ENCODE measurements at places on chromosomes 5 and 9.
A peak's percentile ranks its signal among the peaks of the same experiment; 100 is the strongest.

- DNase-seq: peak; percentile 63
Measured at GRCh38 chr5:59460368-59461153, 433.0 kb downstream of the PDE4D start.

DNA sequence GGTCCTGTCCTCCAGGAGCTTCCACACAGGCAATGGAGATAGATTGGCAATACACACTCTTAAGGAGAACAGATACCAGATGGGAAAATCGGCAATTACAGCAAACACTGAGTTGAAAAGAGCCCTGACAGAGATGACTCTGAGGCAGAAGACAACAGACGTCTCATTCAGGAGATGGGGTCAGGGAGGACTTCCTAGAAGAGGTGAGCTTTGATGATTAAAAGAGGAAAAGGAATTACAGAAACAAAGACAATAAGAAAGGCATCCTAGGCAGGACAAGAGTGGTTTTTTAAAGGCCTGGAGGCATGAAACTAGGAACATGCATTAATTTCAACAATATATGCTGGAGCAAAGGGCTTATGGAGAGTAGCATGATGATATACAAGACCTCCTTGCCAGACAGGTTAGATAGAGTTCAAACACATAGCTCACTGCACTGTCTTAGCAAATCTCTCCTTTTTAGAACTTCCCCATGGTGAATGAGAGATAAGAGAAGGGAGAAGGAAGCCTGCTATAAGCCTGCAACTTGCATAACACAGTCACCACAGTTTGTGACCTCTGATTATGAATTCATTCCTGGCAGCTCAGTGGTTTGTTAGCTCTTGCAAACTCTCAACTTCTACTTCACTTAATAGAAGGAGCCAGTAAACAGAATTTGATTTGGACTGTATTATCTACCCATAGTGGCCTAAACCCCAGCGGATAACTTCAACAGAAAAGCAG, 48.5 kb downstream of the SIL1 start:
- DNase-seq: no peak

DNA sequence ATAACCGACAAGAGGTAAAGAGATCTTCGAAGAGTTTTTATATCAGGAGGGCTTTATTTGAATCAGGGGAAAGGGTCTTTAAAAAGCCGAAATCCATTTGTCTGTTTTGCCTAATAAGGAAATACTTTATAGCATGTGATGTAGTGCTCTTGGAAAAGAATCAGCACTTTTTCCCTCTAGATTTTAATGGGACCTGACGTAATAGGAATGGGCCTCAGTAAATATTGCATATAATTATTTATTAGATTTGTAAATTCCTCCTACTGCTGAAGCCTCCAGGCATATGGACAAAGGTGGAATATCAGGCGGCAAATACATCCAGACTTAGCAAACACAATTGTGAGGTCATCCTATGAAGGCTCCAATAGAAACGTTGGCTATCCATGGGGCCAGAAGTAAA, 50.9 kb downstream of the ACTBL2 start:
- no peak for DNase-seq

DNA sequence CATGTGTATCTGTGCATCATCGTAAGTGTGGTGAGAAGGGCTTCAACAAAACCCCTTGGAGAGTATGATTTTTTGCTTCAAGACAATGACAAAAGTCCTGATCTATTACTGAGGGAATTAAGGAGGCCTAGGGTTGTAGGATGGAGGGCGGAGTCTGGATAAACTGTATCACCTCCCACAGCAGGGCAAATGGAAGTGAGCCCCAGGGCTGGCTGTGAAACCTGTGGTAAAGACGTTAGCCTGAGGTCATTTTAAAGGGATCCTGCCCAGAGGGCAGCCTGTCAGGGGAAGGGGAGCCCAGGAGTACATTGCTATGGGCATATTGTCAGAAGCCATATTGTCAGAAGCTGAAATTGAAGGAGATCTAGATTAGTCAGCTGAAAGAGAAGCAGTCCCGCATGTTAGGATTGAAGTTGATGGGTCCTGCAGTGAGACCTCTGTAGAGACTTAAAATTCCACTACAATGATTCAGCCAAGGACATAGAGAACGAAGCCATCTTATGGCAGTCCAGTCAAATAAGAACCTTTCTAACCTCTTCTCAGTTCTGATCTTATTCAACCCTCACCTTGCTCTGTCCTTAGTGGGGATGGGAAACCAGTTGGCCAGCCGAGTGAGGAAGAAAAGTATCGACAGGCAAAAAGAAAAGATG, 26.9 kb downstream of the ADGRV1 start:
- no peak for DNase-seq

- no peak for DNase-seq
Measured at GRCh38 chr9:31347082-31347617, 1037.3 kb upstream of the ACO1 start.

- DNase-seq: no peak
Measured at GRCh38 chr5:39213447-39214207, 5.7 kb downstream of the FYB1 start.

DNA sequence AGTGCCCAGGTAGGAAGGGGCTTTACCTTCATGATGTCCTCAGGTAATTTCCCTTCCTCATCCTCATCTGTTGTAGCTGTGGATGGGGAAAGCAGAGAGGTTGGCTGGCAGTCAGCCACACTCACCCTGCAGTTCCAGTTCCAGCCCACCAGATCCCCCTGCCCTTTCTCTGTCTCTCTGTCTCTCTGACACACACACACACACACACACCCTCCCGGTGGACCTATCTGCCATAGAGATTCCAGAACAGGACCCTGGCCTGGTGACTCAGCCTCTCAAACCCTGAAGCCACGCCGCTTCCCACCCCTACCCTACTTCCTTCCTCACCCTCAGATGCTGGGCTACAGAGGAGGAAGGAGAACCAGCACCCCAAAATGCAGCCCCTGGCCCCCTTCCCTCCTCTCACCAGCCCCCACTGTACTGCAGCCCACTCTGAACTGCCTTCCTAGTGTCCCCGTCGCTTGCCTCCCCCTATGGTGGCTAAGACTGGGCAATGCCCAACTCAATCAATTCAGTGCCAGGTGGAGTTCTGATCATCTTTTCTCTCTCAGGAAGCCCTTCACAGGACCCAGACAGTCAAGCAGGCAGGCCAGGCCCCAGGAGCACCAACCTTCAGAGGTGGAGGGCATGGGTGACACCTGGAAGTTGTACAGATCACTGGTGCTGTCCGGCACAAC, 4.8 kb downstream of the IRF1 start:
- DNase-seq: no peak

DNA sequence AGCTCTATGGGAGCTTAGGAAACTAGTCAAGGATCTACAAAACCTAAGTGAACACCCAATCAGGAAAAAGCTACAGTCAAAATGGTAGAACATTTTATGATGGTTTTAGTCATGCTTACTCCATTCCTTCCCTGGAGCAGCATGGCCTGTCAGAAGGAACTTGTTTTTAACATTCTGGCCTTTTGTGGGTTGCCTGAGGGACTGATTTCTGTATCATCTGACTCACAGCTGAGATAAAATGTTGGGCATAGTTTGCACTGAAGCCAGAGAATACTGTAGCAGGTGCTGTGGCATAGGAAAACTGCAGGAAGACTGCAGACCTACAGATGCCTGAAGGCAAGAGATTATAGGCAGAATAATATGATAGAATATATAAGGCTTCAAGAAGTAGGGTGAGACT, 719.6 kb upstream of the GRAMD2B start:
- DNase-seq: no peak

DNA sequence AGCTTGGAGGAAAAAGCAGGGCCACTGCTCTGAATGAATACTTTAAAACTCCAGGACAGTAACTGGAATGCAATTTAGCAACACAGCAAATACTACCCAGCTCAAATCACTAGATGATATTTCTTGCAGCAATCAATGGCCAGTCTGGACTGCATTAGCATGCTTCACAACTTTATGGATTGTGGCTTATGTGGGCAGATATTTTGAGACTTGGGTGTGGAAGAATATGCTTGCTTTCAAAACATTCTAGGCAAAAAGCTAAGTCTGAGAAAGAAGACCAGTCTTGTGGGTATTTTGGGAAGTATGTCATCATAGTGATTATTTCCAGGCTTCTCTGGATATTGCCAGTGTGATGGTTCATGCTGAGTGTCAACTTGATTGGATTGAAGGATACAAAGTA, 3.1 kb downstream of the RANBP3L start:
- no peak for DNase-seq

DNA sequence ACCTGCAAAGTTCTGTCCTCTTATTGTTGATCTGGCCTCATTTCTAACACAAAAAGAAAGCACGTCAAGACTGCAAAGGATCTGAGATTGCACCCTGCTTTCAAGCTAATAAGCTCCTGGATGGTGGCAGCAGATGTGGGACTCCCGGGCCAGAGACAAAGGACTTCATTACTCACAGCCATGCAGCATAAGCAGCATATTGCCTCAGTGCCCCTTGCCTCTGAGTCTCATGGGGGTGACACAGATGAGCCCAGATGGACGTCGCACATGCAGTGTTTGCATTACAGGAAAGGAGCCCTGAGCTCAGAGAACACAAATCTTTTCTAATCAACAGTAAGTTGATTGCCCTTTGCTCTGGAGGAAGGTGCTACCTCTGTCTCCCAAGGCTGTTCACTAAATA, 105.0 kb downstream of the SLC28A3 start:
- no peak for DNase-seq

DNA sequence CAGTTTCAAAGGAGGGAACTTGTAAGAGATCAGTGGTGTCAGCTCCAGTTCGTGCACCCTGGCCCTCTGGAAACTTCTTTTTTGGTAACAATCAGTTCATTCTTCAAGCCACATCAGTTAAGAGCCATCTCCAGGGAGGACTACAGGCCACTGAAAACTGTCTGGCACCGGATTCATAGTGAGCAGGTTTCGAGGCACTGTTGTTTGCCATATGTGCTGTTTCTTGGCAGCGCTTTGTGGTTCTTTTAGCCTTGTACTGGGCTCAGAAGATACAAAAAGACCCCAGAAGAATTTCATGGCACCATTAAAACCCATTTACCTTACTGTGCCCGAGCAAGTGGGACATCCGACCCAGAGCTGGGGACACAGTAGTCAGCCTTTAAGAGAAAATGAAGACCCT, 68.5 kb downstream of the OTULIN start:
- no peak for DNase-seq

GRCh38 chr5:179267671-179268083, 77.6 kb downstream of the ADAMTS2 start:
- DNase-seq: no peak

GRCh38 chr5:90558344-90559192, at the start of gene ADGRV1:
TSS of gene ADGRV1 (plus strand) at chr5:90558797. CDS start at chr5:90558896, 99 bp downstream.
- DNase-seq: peak; percentile 79

DNA sequence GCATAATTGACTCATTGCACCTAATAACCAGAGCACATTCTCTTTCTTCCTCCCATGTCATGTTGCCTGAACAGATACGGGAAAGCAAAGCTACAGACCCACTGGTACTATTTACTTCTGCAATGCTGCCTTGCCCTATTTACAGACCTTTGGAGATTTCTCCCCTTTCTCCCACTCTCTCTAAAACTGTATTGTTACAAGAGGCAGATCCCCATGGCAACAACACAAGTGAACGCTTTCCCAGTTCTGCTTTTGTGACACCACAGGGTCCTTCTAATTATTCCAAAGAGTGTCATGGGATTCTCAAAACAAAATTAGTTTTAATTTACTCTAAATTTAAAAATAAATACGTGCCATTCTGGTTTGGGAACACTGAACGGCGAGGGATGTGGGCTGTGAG, 104.7 kb downstream of the KCTD16 start:
- no peak for DNase-seq

DNA sequence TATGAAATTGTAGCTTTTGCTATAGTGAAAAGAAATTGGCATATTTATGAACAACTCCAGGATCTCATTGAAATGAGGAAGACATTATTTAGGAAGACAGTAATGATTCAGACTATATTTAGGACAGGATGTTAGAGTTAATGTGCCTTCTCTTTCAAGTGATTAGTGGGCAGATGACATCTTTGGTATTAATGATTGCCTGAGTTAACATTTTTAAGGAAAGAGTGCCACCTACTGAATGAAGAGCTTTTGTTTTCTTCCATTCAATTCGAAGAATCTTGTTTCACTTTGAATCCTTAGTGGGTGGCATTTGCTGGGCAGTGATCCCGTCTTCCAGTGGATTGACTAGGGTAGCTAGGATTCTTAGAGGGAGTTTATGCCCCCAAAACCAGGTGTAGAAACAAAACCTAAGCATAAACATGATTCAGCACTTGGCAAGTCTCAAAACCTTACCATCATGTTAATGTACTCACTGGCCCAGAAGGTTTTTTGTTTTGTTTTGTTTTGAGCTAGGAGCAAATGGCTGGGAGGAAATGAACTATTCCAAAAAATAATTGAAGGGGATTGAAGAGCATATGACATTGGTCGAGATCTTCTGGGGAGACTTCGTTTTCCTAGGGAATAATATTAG, 23.2 kb downstream of the MAP3K1 start:
- DNase-seq: peak; percentile 24

DNA sequence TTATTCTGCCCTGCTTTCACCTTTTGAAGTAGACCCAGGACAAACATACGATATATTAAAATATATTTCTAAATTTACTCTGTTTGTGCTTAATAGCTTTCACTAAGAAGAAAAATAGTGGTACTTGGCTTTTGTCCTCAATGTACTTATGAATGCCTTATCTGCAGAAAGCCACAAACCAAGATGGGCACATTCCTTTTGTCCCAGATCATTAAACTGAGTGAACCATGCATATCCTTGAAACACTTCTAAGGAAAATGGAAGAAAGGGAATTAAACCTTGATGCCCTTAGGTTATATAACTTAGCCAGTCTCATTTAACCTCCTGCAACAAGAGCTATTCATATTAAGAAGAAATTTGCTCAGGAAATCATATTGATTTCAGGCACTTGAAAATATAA, 553.8 kb upstream of the CDH9 start:
- no peak for DNase-seq

DNA sequence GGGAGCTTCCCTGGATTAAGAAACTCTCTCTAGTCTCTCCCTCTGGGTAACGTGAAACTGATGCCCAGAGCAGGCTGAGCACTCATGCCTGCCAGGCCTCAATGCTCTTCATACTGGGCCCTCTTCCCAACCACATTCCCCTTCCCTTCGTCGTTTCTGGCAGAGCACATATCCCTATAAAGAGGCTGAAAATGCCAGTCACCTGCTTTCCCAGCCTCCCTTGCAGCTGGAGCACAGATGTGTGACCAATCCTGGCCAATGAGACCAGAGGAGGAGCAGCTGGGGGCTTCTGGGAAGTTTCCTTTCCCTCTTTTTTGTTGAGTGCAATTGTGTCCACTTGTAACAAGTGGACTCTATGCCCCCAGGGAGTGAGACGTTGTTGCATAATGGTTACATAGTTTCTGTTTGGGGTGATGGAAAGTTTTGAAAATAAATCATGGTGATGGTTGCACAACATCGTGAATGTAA, 30.2 kb upstream of the SMIM23 start:
- DNase-seq: no peak

DNA sequence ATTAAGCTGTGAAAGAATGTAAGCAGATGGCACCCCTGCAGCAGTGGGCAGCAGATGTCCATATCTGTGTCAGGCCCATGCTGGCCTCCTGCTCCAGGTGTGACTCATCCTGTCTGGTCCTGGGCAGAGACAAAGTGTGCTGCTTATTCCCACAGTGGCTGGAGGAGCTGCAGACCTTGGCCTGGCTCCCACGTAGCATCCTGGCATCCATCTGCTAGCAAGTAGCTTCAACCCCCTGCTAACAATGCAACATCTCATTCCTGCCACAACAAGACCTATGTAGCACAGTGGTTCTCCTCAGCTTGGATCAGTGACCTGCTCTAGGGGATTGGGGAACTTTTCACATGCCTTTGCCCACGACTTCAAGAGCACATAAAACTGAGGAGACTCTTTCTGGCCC, 126.4 kb upstream of the SLC12A2 start:
- DNase-seq: peak; percentile 77
